ENCODE measurements at places on chromosomes 13 and 19.
A peak's percentile ranks its signal among the peaks of the same experiment; 100 is the strongest.

DNA sequence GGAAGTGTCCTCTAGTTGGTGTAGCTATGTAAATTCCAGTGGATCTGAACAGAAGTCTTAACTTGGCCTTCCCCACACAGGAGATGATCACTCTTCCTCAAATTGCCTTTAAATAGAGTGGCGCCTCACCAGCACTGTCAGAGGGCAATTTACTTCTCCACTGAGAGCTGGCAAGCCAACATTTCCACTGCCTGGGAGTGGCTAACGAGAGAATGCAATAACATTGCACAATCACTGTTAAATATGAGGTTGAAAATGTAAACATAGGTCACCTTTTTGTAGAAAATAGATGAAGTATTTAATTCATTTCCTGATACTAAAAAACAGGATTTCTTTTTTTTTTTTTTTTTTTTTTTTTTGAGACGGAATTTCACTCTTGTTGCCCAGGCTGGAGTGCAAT, 55.4 kb upstream of the UBL3 start:
- DNase-seq = no peak

- DNase-seq = peak; percentile 30
Measured at GRCh38 chr13:40576369-40576768, 90.1 kb downstream of the FOXO1 start.

DNA sequence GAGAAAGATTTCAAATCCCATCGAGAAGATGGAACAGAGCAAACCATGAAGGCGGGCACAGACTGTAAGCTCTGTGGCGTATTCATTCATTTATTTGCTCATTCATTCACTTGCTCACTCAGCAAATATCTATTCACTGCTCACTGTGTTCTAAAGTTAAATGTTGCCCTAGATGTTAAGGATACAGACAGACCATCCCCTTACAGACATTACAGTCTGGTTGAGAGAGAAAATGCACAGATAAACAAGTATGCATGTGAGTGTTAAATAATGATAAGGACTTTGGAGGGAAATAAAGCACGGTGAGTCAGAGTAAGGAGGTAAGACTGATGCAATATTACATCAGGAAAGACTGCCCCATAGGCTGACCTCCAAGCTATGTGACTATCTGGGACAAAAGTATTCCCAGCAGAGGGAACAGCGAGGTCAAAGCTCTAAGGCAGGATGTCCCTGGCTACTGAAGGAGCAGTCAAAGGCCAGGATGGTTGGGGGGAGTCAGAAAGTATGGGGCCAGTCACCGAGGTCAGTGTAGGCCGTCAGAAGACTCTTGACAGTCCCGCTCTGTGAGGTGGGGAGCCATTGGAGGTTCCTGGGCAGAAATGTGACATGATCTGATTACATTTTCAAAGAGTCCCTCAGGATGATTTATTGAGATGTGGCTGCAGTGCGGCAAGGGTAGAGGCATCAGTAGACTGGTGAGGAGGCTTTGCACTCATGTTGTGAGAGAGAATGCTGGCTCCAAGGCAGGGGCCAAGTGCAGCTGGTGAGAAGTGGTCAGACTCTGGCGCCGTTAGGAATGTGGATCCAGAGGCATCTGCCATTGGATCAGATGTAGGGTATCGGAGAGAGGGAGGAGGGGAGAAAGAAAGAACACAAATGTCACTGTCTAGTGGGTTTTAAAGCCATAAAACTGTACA, 37.9 kb downstream of the MBNL2 start:
- no peak for DNase-seq

GRCh38 chr13:33945477-33945876, 127.5 kb downstream of the RFC3 start:
- DNase-seq = no peak

- peak; percentile 13 for DNase-seq
Measured at GRCh38 chr19:42693760-42694350, 46.4 kb downstream of the PSG3 start.

- no peak for DNase-seq
Measured at GRCh38 chr13:49821216-49822009, 28.9 kb upstream of the KPNA3 start.

GRCh38 chr19:45137179-45137761, 23.5 kb downstream of the NKPD1 start:
- no peak for DNase-seq

DNA sequence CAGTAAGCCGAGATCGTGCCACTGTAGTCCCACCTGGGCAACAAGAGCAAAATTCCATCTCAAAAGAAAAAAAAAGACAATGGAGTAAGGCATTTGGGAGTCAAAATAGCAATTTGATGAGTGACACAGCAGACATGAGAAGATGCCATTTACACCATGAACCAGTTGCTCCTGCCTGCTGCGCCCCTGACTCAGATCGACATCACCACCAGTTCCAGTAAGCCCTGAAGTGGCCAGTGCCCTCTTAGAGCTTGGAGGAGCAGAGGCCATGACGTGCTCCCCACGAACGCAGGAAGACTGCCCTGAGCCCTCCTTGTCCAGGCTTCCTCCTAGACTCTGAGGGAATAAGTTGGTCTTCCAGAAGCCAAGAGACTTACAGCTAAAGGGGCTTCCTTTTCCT, 339.2 kb downstream of the MYO16 start:
- no peak for DNase-seq

DNA sequence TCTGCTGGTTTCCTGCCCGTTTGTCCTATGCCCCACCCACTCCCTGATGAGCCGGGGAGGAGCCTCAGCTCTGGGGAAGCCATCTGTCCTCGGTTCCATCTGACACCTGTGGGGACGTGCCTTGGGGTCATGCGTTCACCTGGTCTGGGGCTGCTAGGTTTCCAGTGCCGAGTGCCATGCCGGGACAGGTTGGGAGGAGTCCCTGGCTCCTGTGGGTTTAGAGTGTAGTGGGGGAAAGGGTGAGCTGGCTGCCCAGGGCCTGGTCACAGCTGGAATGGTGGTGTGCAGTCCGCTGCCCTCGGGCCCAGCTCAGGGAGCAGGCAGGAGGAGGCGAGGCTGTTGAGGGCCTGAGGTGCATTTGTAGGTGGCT, 2.5 kb downstream of the KDM4B start:
- DNase-seq = peak; percentile 54

GRCh38 chr19:5157186-5157585, 183.4 kb downstream of the PTPRS start:
- DNase-seq = no peak

DNA sequence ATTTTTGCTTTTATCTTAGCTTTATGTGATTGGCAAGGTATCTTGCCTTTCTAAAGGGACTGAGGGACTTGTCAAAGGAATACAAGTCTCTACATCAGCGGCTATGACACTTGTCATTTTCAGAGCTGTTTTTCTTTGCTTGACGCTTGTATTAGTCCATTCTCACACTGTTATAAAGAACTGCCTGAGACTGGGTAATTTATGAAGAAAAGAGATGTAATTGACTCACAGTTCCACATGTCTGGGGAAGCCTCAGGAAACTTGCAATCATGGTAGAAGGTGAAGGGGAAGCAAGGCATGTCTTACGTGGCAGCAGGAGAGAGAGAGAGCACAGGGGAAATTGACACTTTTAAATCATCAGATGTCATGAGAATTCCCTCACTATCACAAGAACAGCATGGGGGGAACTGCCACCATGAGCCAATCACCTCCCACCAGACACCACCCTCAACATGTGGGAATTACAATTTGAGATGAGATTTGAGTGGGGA, 128.2 kb downstream of the GPC5 start:
- no peak for DNase-seq

GRCh38 chr19:45320997-45321775, 1.5 kb downstream of the CKM start:
- DNase-seq = no peak

- DNase-seq = peak; percentile 15
Measured at GRCh38 chr13:49185264-49185663, 34.9 kb upstream of the MLNR start.

DNA sequence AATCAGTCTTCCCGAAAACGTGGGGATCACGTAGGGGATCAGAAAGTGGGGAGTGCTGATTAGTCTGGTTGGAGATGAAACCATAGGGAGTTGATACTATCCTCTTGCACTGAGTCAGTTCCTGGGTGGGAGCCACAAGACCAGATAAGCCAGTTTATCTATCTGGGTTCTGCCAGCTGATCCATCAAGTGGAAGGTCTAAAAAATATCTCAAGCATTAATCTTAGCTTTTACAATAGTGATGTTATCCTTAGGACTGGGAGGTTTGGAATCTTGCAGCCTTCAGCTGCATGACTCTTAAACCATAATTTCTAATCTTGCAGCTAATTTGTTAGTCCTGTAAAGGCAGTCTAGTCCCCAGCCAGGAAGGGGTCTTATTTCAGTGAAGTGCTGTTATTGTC, 2474.2 kb downstream of the PCDH9 start:
- no peak for DNase-seq

- no peak for DNase-seq
Measured at GRCh38 chr13:23506807-23507291, 63.4 kb upstream of the TNFRSF19 start.

DNA sequence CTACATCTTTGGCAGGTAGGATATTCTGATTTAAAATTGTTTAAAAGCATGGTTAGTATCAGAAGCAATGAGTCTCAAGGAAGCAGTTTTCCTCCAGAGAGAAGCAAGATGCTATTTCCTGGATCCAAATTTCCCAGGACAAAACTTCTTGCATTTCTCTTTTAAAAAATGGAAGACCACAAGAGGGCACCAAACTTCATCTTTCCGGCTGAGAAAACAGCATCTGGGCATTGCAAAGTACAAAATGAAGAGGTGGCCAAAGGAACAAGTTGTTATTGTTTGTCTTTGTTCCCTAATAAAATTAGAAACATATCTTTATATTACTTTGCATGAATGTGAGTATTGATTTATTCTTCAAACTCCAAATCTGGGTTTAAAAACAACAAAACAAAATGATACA, 60.0 kb upstream of the LRCH1 start:
- no peak for DNase-seq

DNA sequence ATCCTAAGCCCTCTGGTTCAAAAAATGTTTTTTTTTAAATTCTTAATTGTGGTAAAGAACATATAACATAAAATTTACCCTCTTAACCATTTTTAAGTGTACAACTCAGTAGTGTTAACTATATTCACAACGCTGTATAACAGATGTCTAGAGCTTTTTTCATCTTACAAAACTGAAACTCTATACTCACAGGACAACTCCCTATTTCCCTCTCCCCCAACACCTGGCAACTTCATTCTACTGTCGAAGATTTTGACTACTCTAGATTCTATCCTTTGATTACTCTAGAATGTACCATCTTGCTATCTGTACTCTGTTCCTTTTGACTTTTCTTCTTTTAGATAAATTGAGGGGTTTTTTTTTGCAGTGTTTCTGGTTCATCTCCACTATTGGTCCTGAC, 200.4 kb downstream of the KLF12 start:
- no peak for DNase-seq

DNA sequence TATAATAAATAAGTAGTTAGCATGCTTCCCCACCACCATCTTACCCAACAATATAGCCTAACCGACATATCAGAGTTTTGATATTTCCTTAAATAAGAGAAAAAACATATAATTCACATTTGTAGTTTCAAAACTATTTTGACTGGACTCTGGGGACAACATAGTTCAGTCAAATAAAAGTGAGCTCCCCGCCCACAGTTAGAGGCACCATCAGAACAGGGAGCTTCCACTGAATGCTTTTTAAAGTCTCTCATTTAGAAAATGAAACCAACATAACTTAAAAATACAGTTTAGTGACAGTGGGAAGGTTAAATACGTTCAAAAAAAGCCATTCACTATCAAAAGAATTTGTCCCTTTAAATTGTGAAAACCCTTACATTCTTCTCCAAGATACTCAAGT, 92.8 kb downstream of the EPSTI1 start:
- DNase-seq = peak; percentile 18
